ENCODE measurements at places on chromosomes 13 and 19. TPM values are rescaled to one million over a fixed set of nuclear protein-coding genes. Genes with fewer than 3 reads are reported as not detected.

The CBARP gene
- 1.1 TPM for total RNA-seq

The B3GNT8 gene
- total RNA-seq, result 0.29 TPM

- peak overlapping the region; percentile 87 for H3K27ac ChIP-seq
- peak overlapping the region; percentile 94 for H3K4me3 ChIP-seq
- H3K4me1 ChIP-seq, result peaks cover 39% of the 10 kb centered on the region
- DNase-seq, result no peak
Measured at GRCh38 chr19:6278740-6279619, 795 bp downstream of the MLLT1 start.

- H3K27ac ChIP-seq, result no peak overlapping the region
- peaks cover 2% of the 10 kb centered on the region for H3K36me3 ChIP-seq
- peaks cover 34% of the 10 kb centered on the region for H3K4me1 ChIP-seq
- H3K27me3 ChIP-seq, result no peaks in the 10 kb centered on the region
- H3K4me3 ChIP-seq, result no peak overlapping the region
- no peak for DNase-seq
Measured at GRCh38 chr13:112702986-112703379, 13.1 kb downstream of the ATP11A start.

DNA sequence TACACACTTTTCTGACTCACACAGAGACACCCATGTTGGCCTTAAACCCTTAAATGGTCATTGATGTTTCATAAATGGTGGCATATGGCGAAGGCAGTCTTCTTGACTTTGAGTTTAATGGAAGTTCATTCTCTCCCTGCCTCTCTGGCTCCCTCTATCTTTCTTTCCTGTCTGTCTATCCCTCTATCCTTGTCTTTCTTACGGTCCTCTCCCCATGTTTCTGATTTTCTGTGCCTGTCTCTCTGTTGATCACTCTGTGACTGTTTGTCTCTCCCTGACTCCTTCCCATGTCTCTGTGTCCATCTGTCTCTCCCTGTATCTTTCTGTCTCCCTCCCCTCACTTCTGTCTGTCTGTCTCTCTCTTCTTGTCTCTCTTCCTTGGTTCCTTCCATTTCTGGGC, 43.2 kb upstream of the SHKBP1 start:
- peaks cover 10% of the 10 kb centered on the region for H3K4me1 ChIP-seq
- no peak for DNase-seq
- H3K27me3 ChIP-seq, result peaks cover 13% of the 10 kb centered on the region
- no peaks in the 10 kb centered on the region for H3K36me3 ChIP-seq
- H3K27ac ChIP-seq, result no peak overlapping the region
- H3K4me3 ChIP-seq, result no peak overlapping the region

GRCh38 chr13:110161112-110161882, 145.7 kb downstream of the COL4A1 start:
- no peaks in the 10 kb centered on the region for H3K36me3 ChIP-seq
- peaks cover 4% of the 10 kb centered on the region for H3K27me3 ChIP-seq
- H3K4me1 ChIP-seq, result no peaks in the 10 kb centered on the region
- H3K27ac ChIP-seq, result no peak overlapping the region
- no peak overlapping the region for H3K4me3 ChIP-seq

The ZNF419 gene
- total RNA-seq, result 5.9 TPM

- no peak overlapping the region for H3K27ac ChIP-seq
- H3K27me3 ChIP-seq, result no peaks in the 10 kb centered on the region
- no peaks in the 10 kb centered on the region for H3K36me3 ChIP-seq
- no peak for DNase-seq
- no peak overlapping the region for H3K4me3 ChIP-seq
- no peaks in the 10 kb centered on the region for H3K4me1 ChIP-seq
Measured at GRCh38 chr13:85806553-85807175, 7.4 kb upstream of the SLITRK6 start.

The SLC25A41 gene
- not detected for total RNA-seq

- DNase-seq, result no peak
- H3K27ac ChIP-seq, result no peak overlapping the region
- H3K4me1 ChIP-seq, result peaks cover 3% of the 10 kb centered on the region
- no peaks in the 10 kb centered on the region for H3K27me3 ChIP-seq
- H3K4me3 ChIP-seq, result no peak overlapping the region
Measured at GRCh38 chr13:59495299-59495698, 668.4 kb downstream of the DIAPH3 start.

The BICRA gene
- total RNA-seq, result 11.2 TPM

The TPTE2 gene
- not detected for total RNA-seq

- DNase-seq, result no peak
- no peaks in the 10 kb centered on the region for H3K36me3 ChIP-seq
- H3K4me3 ChIP-seq, result no peak overlapping the region
- no peaks in the 10 kb centered on the region for H3K27me3 ChIP-seq
Measured at GRCh38 chr13:91464336-91464735, 65.9 kb downstream of the GPC5 start.

The PLPPR3 gene
- total RNA-seq, result not detected

DNA sequence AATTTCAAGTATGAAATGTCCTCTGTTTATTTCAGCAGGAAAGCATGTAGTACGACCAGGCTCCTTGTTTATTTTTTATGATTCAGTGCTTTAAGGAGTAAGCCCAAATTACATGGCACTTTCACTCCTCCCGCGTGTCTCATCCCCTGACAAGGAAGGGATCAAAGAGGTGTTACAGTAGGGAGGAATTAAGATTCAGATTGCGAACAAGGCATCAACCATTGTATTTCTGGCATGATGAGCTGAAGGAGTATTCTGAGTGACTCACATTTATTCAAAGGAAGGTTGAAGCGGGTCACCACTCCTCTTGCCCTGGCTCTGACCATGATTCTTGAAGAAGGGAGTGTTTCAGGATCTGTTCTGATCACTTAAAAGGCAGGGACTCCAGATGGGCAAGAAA, 46.1 kb upstream of the CNMD start:
- H3K27ac ChIP-seq, result no peak overlapping the region
- no peak for DNase-seq
- H3K4me1 ChIP-seq, result no peaks in the 10 kb centered on the region
- peaks cover 10% of the 10 kb centered on the region for H3K27me3 ChIP-seq
- H3K4me3 ChIP-seq, result no peak overlapping the region

DNA sequence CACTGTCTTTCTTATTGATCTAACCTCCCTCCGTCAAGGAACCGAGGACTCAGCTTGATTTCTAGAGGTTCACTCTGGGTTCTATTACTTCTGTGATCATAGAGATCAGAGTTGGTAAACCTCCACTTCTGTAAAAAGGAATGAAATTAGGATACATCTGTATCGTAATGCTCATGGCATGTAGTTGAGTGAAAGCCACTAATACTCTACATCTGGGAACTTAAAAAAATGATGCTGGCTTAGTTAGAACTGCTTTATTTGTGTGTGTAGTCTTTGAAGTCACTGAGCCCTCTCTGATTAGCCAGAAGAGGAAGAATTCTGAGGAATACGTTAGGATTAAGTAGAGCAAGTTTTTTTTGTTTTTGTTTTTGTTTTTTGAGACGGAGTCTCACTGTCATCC, 140.8 kb downstream of the GGACT start:
- H3K4me1 ChIP-seq, result no peaks in the 10 kb centered on the region
- no peaks in the 10 kb centered on the region for H3K27me3 ChIP-seq
- H3K27ac ChIP-seq, result no peak overlapping the region
- no peak for DNase-seq
- peaks cover 3% of the 10 kb centered on the region for H3K36me3 ChIP-seq

The ATP1A3 gene
- total RNA-seq, result 1.1 TPM

DNA sequence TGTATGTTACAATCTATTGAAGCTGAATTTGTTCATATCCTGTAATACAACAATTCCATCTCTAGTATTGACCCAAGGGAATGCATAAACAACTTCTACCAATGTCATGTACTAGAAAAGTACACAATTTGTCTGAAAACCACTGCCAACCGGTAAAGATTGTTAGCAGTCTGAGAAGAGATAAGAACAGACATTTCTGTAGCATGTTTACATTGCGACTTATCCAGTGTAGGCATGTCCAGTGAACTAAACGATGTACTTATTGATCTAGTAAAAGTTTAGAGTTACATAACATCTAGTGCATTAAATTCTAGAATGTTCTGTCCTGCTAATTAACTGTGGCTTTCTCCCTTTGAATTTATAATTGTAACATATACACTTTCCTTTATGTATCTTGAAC, 425.9 kb downstream of the SLITRK6 start:
- H3K36me3 ChIP-seq, result no peaks in the 10 kb centered on the region
- no peak for DNase-seq
- no peak overlapping the region for H3K27ac ChIP-seq
- H3K4me3 ChIP-seq, result no peak overlapping the region
- no peaks in the 10 kb centered on the region for H3K4me1 ChIP-seq

The CLEC17A gene
- 0.26 TPM for total RNA-seq

GRCh38 chr19:20318616-20319015, 151.6 kb downstream of the ZNF486 start:
- H3K4me1 ChIP-seq, result no peaks in the 10 kb centered on the region

- H3K27me3 ChIP-seq, result no peaks in the 10 kb centered on the region
- peaks cover 10% of the 10 kb centered on the region for H3K36me3 ChIP-seq
- no peak for DNase-seq
- H3K4me1 ChIP-seq, result peaks cover 21% of the 10 kb centered on the region
- H3K4me3 ChIP-seq, result no peak overlapping the region
Measured at GRCh38 chr19:7642295-7643030, 5.6 kb downstream of the STXBP2 start.

Measured in activated naive CD4-positive, alpha-beta T cell treated with anti-CD3 and anti-CD28 coated beads for 36 hours (primary cell).